ENCODE measurements at places on chromosomes 12 and 14. TPM values are rescaled to one million over a fixed set of nuclear protein-coding genes. Genes with fewer than 3 reads are reported as not detected.
A peak's percentile ranks its signal among the peaks of the same experiment; 100 is the strongest.

- DNase-seq = no peak
These were observed 20.7 kb downstream of the SLC6A12 start for GRCh38 chr12:193261-193660.

DNA sequence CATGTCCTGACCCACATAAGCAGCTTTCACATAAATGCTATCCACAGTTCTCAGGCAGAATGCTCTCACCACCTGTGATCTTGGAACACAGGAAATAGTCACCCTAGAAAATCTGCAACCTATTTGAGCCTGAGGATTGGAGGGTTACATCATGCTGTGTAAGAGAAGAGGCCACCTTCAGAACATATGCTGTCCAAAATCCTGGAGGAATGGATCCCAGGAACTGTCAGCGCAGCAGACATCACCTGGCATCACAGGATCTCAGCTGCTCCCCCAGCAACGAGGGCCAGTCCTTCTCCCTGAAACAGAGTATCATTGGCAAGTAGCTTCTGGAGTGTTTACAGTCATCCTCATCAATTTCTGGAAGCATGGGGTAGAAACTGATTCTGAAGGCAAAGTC is 63.2 kb upstream of the LTA4H start:
- DNase-seq = no peak

- DNase-seq = no peak
These were observed 459.7 kb downstream of the GXYLT1 start for GRCh38 chr12:41684997-41685396.

GRCh38 chr12:50157259-50157658 is 9.9 kb downstream of the CERS5 start:
- no peak for DNase-seq

- no peak for DNase-seq
These were observed 280.2 kb upstream of the PWP1 start for GRCh38 chr12:107405436-107405835.

GRCh38 chr12:108119126-108119973 is 9.7 kb upstream of the WSCD2 start:
- no peak for DNase-seq

- DNase-seq = no peak
These were observed 33.8 kb upstream of the DTX1 start for GRCh38 chr12:113022563-113023297.

- no peak for DNase-seq
These were observed 24.3 kb upstream of the HSPB8 start for GRCh38 chr12:119154435-119154818.

GRCh38 chr12:95298916-95299315 is 81.3 kb downstream of the VEZT start:
- DNase-seq = no peak

GRCh38 chr12:70258605-70259403 is 15.6 kb downstream of the CNOT2 start:
- no peak for DNase-seq

DNA sequence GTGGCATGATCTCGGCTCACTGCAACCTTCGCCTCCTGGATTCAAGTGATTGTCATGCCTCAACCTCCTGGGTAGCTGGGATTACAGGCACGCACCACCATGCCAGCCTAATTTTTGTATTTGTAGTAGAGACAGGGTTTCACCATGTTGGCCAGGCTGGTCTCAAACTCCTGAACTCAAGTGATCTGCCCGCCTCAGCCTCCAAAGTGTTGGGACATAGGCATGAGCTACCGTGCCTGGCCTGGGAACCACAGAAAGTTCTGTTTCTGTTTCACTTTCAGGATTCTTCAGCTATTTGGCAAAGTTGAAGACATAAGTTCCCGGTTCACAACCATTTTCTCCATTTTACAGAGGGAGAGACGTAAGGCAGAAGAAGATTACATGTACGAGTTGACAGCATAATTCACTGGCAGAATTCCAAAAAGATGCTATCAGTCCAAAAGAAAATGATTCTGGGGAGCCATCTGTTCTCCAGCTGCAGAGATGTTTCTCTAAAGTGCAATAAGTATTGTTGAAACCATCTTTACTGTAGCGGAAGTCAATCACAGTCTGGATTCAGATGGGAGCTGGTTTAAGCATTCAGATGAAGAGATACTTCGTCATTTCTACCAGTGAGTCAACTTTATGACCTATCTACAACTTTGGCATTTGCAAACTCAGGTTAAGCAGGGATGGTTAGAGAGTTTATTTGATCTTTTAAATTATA is 8.1 kb upstream of the RNF34 start:
- DNase-seq = no peak

GRCh38 chr12:49255857-49256637 is 8.8 kb upstream of the TUBA1C start:
- DNase-seq = no peak

- DNase-seq = no peak
These were observed 3.3 kb downstream of the PRICKLE1 start for GRCh38 chr12:42586268-42586667.

- peak; percentile 75 for DNase-seq
These were observed 39.1 kb downstream of the NT5DC3 start for GRCh38 chr12:103801709-103802585.

DNA sequence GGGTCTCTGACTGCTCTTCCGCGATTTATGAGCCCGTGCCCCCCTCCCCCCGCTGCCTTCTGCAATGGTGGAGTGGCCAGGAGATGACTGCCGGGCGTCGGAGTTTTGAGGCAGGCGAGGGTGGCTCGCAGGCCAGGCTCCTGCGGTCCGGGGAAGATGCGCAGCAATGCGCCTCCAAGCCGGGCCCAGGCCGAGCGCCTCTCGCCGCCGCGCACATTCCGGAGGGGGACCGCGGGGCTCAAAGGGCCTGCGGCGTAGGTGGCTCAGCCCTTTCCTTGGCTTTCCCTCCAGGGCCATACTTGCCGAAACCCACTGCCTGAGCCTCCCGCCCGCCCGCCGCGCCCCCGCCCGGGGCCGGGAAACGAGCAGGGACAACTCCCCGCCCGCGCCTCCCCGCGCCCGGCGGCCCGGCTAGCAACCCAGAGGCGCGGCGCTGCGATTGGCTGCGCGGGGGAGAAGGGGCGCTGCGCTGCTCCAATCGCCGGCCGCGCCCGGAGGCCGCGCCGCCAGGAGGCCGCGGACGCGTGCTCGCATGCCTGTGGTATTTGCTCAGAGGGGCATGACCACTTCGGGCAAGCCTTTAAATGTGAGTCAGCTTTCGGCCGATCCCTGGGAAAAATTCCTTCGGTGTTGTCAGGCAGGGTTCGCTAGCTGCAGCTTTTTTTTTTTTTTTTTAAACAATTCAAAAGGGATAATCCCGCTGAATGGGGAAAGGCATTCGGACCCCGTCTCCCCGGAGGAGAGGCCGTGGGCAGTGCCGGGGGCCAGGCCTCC is 157.9 kb upstream of the PARP11 start:
- no peak for DNase-seq

- peak; percentile 80 for DNase-seq
These were observed 228.1 kb downstream of the ANO2 start for GRCh38 chr12:5716976-5717375.

- no peak for DNase-seq
These were observed 57.9 kb downstream of the RFLNA start for GRCh38 chr12:124352839-124353238.

DNA sequence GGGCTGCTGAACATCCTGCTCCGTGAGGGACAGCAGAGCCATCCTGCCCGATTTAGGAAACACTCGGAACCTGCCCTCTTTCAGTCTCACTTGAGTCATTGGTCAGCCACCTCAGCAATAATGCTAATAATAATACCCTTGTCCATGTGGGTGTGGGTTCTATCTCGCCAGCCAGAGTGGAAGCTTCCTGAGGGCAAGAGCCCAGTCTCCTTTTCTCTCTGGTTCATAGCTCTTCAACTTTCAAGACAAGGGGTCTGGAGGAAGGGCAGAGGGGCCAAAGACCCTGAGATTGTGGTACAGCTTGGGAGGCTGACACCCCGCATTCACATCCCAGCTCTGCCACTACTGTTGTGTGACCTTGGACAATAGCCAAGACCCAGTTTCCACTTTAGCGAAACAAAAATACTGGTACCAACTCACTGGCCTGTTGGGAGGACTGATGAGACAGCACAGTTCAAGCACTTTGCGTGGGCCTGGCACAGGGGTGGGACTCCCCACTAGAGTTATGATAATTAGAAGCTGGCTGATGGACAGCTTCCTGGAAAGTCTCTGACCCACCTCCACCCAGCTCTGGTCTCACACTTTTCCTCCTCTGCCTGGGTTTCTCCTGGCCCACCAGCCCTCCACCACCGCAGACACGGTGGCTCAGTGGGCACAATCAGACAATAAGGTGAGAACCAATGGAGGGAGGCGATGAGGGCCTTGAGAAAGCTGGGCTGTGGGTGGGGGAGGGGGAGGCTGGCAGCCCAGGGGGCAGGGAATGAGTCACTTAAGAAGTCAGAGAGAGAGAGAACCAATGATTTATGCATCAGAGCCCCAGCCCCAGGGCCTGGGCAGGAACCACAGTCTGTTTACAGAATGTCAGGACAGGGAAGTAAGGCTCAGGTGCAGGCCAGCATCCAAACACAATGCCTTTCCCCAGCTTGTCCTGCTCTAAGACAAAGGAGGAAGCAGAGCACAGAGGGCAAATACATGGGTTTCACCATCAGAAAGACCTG is 9.6 kb downstream of the FAIM2 start:
- DNase-seq = no peak

- no peak for DNase-seq
These were observed 17.3 kb upstream of the KRR1 start for GRCh38 chr12:75528692-75529091.

DNA sequence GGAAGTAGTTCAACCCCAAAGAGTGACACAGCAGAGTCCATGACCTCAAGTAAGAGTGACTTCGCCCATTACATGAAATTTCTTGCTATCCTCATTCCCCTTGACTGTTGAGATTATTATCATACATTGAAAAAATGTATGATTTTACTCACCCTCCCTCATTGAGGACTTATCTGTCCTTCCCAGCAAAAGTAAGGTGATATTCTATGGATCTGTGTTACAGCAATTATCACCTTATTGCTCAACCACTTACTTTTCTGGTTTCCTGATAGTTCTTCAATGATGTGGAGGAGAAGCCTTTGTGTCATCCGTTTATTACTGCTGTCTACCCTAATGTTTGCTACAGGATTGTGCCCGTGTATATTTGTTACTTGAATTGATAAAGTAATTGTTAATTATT is 306.2 kb downstream of the TRHDE start:
- DNase-seq = no peak

DNA sequence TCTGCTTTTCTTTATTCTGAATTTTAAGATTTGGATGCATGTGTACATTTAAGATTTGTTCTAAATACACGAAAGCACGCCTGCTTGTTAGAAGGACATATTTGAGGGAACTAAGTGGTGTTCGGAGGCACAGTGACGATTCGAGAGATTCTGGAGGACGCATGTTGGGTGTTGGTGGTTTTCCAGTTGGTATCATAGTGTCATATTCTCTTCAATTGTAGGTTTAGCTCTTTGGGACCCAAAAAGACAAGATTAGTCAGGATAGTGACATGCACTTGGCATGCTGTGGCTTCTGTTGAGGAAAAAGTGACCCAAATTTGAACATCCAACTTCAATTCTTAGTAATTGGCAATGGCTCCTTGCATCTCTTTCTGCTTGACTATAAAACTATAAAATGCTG is 30.1 kb downstream of the PRKCH start:
- no peak for DNase-seq

GRCh38 chr12:6541371-6542165 is 7.3 kb downstream of the GAPDH start:
- no peak for DNase-seq

IQSEC3 gene
- 1.7 TPM for total RNA-seq

PZP gene
- not detected for total RNA-seq

TMEM63C gene
- 27.0 TPM for total RNA-seq

MOAP1 gene
- total RNA-seq = 24.1 TPM

PTPRQ gene
- 0.25 TPM for total RNA-seq

KRT83 gene
- not detected for total RNA-seq

ASPG gene
- total RNA-seq = 3.7 TPM

MANSC4 gene
- not detected for total RNA-seq

ETFRF1 gene
- 15.7 TPM for total RNA-seq

HHIPL1 gene
- 5.9 TPM for total RNA-seq
